ENCODE measurements at places on chromosomes 1 and 21.

GRCh38 chr1:182588500-182589396, at the start of gene RNASEL:
Gene RNASEL (minus strand): TSS chr1:182589256. CDS start chr1:182586806, 2,450 bp downstream.
- peaks cover 17% of the 10 kb centered on the region for H3K4me1 ChIP-seq
- H3K36me3 ChIP-seq: peaks cover 9% of the 10 kb centered on the region
- H3K27me3 ChIP-seq: no peaks in the 10 kb centered on the region
- peak within 1 kb of the TSS; percentile 92 for H3K4me3 ChIP-seq
- peak within 1 kb of the TSS; percentile 96 for H3K27ac ChIP-seq
- peak; percentile 94 for ATAC-seq

GRCh38 chr1:59055908-59056719, 240.8 kb upstream of the FGGY start:
- H3K27me3 ChIP-seq: peaks cover 5% of the 10 kb centered on the region
- no peak overlapping the region for H3K27ac ChIP-seq
- H3K4me1 ChIP-seq: no peaks in the 10 kb centered on the region
- no peak overlapping the region for H3K4me3 ChIP-seq
- H3K36me3 ChIP-seq: no peaks in the 10 kb centered on the region

GRCh38 chr1:74426208-74426937, 86.0 kb downstream of the LRRC53 start:
- peaks cover 8% of the 10 kb centered on the region for H3K27me3 ChIP-seq
- no peaks in the 10 kb centered on the region for H3K36me3 ChIP-seq
- no peak overlapping the region for H3K27ac ChIP-seq
- ATAC-seq: no peak
- no peak overlapping the region for H3K4me3 ChIP-seq

GRCh38 chr1:16124377-16125087, 31.3 kb downstream of the EPHA2 start:
- H3K36me3 ChIP-seq: no peaks in the 10 kb centered on the region
- no peaks in the 10 kb centered on the region for H3K4me1 ChIP-seq
- no peak for ATAC-seq
- H3K27me3 ChIP-seq: no peaks in the 10 kb centered on the region
- H3K27ac ChIP-seq: no peak overlapping the region

GRCh38 chr1:110749960-110750359, 75.2 kb upstream of the KCNA3 start:
- H3K36me3 ChIP-seq: no peaks in the 10 kb centered on the region
- H3K27ac ChIP-seq: no peak overlapping the region
- ATAC-seq: no peak
- H3K27me3 ChIP-seq: peaks cover 18% of the 10 kb centered on the region

DNA sequence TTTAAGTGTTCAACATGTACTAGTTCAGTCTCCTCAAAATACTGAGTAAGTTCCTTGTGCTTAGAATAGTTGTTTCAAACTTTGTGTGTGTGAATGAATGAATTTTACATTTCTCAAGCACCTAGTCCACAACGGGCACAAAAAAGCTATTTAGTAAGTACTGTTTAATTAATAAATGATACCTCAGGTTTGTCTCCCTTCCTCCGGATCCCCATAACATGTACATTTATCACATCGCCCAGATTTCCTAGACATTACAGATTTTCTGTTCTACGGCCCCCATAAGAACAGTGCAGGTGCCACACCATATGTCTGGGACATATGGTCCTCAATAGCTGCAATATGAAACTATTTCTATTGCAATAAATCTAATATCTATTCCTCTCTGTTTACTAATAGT, 1.3 kb upstream of the TTF2 start:
- no peak overlapping the region for H3K27ac ChIP-seq
- peaks cover 29% of the 10 kb centered on the region for H3K4me1 ChIP-seq
- ATAC-seq: no peak
- H3K36me3 ChIP-seq: peaks cover 33% of the 10 kb centered on the region

GRCh38 chr1:112502826-112503225, 5.9 kb upstream of the WNT2B start:
- H3K4me1 ChIP-seq: no peaks in the 10 kb centered on the region
- no peak for ATAC-seq
- H3K4me3 ChIP-seq: peak overlapping the region; percentile 45
- peaks cover 44% of the 10 kb centered on the region for H3K27me3 ChIP-seq
- H3K27ac ChIP-seq: no peak overlapping the region
- no peaks in the 10 kb centered on the region for H3K36me3 ChIP-seq

GRCh38 chr1:63408331-63408730, 40.9 kb downstream of the ALG6 start:
- H3K27me3 ChIP-seq: no peaks in the 10 kb centered on the region
- no peak overlapping the region for H3K27ac ChIP-seq
- no peak overlapping the region for H3K4me3 ChIP-seq
- ATAC-seq: no peak
- peaks cover 77% of the 10 kb centered on the region for H3K36me3 ChIP-seq

- H3K36me3 ChIP-seq: no peaks in the 10 kb centered on the region
- peak overlapping the region; percentile 60 for H3K27ac ChIP-seq
- peak overlapping the region; percentile 68 for H3K4me3 ChIP-seq
- no peaks in the 10 kb centered on the region for H3K27me3 ChIP-seq
- peaks cover 10% of the 10 kb centered on the region for H3K4me1 ChIP-seq
- ATAC-seq: peak; percentile 100
Measured at GRCh38 chr1:66788231-66788939, 12.7 kb downstream of the INSL5 start.

DNA sequence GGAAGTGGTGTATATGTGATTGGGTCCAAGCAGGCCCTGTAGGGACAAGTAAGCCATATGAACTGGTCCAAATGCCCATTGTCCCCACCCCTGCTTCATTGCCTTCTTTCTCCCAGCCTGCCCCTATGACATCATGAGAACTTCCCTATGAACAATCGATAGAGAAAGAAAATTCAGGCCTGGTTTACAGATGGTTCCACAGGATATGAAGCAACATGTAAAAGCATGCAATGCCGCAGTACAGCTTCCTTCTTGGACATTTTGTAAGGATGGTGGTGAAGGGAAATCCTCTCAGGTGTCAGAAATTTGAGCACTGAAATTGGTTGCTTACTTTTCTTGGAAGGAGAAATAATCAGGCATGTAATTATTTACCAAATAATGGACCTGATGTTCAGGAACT, 581.7 kb downstream of the MRPL39 start:
- H3K27me3 ChIP-seq: no peaks in the 10 kb centered on the region
- H3K36me3 ChIP-seq: no peaks in the 10 kb centered on the region
- H3K4me1 ChIP-seq: no peaks in the 10 kb centered on the region
- no peak overlapping the region for H3K27ac ChIP-seq

DNA sequence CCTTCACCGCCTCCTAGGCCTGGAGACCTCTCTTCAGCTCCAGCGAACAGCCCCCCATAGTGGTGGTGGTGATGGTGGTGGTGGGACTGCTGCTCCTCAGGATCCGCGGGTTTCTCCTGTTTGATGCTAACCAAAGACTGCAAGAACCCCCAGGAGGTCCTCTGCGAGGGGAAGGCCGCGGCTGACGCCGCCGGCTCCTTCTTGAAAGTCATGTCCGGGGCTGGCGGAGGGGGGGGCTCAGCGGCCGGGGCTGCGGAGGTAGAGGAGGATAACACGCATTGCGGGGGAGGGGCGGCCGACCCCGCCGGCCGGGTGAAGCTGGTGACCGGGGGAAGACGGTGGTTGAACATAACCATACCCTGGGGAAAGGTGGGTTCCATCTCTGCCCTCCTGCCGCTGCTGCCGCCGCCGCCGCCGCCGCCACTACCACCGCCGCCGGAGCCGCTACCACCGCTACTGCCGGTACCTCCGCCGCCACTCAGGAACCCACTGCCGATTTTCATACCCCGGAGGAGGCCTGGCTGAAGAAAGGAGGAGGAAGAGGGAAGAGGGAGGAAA, 554 bp downstream of the ZNF281 start:
- peak overlapping the region; percentile 97 for H3K27ac ChIP-seq
- H3K4me1 ChIP-seq: peaks cover 37% of the 10 kb centered on the region
- H3K4me3 ChIP-seq: peak overlapping the region; percentile 96
- no peaks in the 10 kb centered on the region for H3K27me3 ChIP-seq
- peaks cover 60% of the 10 kb centered on the region for H3K36me3 ChIP-seq

GRCh38 chr1:19068639-19069276, 112.3 kb upstream of the IFFO2 start:
- ATAC-seq: no peak
- H3K4me3 ChIP-seq: no peak overlapping the region
- no peak overlapping the region for H3K27ac ChIP-seq
- peaks cover 9% of the 10 kb centered on the region for H3K4me1 ChIP-seq

- H3K4me1 ChIP-seq: no peaks in the 10 kb centered on the region
- ATAC-seq: no peak
- no peak overlapping the region for H3K27ac ChIP-seq
- no peaks in the 10 kb centered on the region for H3K36me3 ChIP-seq
Measured at GRCh38 chr1:96525657-96526557, 195.7 kb upstream of the PTBP2 start.

- no peaks in the 10 kb centered on the region for H3K36me3 ChIP-seq
- H3K4me1 ChIP-seq: peaks cover 15% of the 10 kb centered on the region
- peak overlapping the region; percentile 25 for H3K4me3 ChIP-seq
- ATAC-seq: no peak
Measured at GRCh38 chr1:31961536-31961935, 23.4 kb upstream of the PTP4A2 start.

DNA sequence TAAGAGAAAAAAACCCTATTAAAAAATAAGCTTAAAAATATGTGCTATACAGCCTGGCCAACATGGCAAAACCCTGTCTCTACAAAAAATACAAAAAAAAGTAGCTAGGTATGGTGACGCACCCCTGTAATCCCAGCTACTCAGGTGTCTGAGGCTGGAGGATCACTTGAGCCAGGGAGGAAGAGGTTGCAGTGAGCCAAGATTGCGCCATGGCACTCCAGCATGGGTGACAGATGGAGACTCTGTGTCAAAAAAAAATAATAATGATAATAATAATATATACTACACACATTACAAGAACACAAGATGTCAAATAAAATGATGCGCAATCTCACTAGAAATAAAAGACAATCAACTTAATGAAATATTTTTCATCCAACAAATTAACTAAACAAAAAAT, 22.9 kb downstream of the NRDC start:
- no peak for ATAC-seq
- peaks cover 34% of the 10 kb centered on the region for H3K36me3 ChIP-seq
- no peak overlapping the region for H3K27ac ChIP-seq

DNA sequence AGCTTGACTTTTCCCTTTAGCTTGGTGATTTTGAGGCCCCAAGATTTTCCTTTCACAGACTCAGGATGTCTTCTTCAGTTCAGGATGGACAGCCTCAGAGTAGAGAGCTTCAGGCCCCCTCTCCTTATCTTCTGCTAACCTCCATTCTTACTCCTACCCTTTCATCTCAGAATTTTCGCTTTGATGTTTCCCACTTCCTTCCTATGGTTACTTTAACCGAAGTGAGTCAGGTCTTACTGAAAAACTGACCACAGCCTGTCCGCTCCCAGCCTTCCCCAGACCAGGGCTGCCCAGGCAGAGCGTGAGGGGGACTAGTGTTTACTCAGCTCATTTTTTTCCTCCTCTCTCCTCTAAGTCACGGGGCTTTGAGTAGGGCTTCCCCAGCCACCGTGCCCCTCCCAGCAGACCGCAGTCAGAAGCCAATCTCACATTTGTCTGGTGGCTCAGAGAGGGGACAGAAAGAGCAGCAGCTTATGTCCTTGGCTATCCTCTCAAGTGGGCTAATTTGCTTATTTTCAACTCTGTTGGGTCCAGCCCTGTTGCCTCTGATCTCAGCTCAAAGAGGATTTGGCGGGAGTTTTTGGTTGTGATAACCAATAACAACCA, 4.2 kb upstream of the IL19 start:
- H3K4me1 ChIP-seq: peaks cover 54% of the 10 kb centered on the region
- H3K4me3 ChIP-seq: peak overlapping the region; percentile 55

Measured in activated T-helper 17 cell treated with anti-CD3 and anti-CD28 coated beads, Interleukin-2, amount 50 U/mL, for 72 hours (primary cell).